ENCODE measurements at places on chromosomes 3 and 15. TPM values are rescaled to one million over a fixed set of nuclear protein-coding genes. Genes with fewer than 3 reads are reported as not detected.

- peaks cover 10% of the 10 kb centered on the region for H3K36me3 ChIP-seq
- H3K27ac ChIP-seq, result no peak overlapping the region
- peaks cover 17% of the 10 kb centered on the region for H3K4me1 ChIP-seq
- DNase-seq, result no peak
These were observed 59.3 kb downstream of the TSC22D2 start for GRCh38 chr3:150467381-150467780.

DNA sequence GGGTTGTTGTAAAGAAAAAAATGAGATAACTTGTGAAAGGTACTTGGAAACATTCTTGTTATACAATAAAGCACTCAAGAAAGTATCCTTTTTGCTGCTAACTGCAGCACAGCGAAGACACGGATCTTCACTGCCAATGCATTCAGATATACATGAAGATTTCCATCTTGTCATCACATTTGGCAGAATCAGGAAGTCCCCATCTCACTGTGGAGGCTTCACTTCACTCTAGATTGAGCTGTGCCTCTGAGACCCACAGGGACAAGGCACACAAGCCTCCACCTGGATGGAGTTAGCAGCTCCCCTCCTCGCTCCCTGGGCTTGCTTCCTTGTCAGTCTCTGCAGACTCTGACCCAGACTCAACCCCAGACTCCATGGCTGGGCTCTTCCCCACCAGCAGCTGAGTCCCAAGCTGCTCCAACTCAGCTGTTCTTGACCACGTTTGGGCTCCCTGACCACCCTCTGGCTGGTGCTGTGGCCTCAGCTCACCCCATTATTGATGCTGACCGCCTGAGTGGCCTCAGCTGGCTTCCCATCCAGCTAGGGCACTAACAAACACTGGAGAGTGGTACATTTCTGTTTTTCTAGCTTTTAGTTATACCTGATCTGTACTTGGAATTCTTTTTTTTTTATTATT, 45.4 kb upstream of the SMAD3 start:
- H3K4me1 ChIP-seq, result peaks cover 17% of the 10 kb centered on the region
- no peak for DNase-seq
- no peaks in the 10 kb centered on the region for H3K27me3 ChIP-seq

DNA sequence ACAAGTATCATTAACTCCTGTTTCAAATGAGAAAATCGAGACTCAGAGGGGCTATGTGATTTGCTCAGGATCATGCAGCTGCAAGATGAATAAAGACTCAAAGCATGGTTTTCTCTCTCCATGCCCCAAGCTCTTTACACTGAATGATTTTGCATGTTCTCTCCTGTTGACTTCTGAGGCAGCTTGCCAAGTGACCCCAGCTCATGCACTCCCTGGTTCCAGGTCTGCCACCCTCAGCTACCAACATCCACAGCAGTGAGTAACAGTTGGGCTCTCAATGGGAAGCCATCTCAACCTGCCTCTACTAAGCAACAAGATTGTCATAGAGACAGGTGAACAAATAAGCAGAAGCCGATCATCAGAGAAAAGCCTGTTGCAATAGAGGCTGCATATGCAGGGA, 116.9 kb upstream of the GADL1 start:
- H3K27me3 ChIP-seq, result no peaks in the 10 kb centered on the region
- no peak overlapping the region for H3K27ac ChIP-seq
- no peak overlapping the region for H3K4me3 ChIP-seq
- no peak for DNase-seq
- H3K4me1 ChIP-seq, result peaks cover 3% of the 10 kb centered on the region
- H3K36me3 ChIP-seq, result no peaks in the 10 kb centered on the region

The LDHAL6B gene
- not detected for total RNA-seq

The KLHL40 gene
- total RNA-seq, result not detected

Data from mesothelial cell of epicardium (in vitro differentiated cells).